AG10803 (cell line): ENCODE measurements at places on chromosomes 2 and 18.
A peak's percentile ranks its signal among the peaks of the same experiment; 100 is the strongest.

GRCh38 chr2:105129722-105130232, 91.9 kb downstream of the MRPS9 start:
- no peak for DNase-seq

DNA sequence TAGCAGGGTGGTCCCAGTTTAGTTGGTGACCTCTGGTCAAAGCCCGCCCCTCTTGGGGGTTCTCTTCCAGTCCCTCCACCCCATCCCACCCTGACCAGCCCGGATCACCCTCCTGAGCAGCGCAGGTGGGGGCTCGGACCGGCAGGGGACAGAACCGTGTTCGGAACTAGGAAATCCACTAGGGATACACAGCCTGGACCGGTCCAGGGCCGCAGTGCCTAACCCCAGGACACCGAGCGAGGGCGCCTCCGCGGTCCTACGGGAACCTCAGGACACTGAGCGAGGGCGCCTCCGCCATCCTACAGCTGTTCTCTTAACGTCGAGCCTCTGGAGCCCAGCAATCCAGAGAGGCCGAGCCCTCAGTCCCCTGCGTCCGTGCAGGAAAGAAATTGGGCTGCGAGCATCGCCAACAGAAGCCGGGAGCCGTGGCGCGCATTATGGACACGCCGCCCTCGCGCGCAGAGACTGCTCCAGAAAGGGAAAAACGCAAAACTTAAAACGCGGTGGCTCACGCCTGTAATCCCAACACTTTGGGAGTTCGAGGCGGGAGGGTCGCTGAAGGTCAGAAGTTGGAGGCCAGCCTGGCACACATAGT, 8.5 kb downstream of the RAX start:
- no peak for DNase-seq

- no peak for DNase-seq
These were observed 19.5 kb upstream of the DCDC2C start for GRCh38 chr2:3683748-3684454.

DNA sequence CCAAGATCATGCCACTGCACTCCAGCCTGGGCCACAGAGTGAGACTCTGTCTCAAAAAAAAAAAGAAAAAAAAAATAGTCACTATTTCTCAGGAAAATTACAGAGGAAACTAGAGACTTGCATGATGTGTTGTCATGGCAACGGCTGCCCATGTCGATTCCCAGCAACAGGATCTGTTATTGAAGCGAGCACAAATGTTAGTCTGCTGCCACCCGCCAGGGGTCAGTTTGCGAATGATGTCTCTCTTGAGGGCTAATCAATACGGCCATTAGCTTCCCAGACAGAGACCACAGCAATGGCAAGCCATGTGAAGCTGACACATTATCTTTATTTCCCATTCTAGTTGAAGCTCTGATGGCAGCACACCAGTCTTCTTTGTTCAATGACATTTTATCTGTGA, 32.4 kb upstream of the ACYP2 start:
- DNase-seq, result peak; percentile 20

GRCh38 chr18:9839853-9840252, 45.9 kb upstream of the TXNDC2 start:
- no peak for DNase-seq

DNA sequence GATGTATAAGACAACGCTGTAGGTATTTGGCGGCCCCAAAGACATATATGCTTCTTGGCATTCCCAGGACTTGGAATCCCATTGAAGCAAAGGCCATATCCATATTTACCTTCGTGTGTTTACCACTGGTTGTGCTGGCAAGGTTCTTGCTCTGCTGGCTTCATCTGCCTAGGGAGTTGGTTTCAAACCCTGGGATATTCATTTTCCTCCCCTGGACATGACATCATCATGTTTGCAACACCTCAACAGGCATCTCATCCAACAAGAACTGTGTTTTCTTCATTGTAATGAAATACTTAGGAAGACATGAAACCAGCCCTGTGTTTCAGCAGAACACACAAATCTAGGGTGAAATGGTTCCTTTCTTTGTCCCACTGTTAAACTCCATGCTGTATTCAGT, 77.9 kb upstream of the PHLPP1 start:
- no peak for DNase-seq

GRCh38 chr18:50138181-50139064, 56.5 kb downstream of the MYO5B start:
- peak; percentile 7 for DNase-seq

- peak; percentile 11 for DNase-seq
These were observed 224.8 kb downstream of the NUP35 start for GRCh38 chr2:183349091-183349490.

DNA sequence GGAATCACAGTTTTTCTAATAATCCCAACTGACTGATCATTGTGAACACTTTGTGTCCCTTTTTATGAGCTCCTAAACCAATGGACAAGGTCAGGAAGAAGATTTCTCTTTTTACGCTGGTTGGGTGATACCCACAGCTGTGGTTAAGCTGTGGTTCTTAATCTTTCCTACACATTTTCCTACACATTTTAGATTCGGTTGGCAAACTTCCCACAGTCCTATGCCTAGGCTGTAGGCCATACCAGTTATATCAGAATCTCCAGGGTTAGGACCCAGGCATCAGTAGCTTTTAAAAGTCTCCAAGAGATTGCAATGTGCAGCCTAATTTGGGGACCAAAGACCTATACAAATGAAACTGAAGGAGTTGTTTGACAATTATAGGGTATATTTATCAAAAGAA, 203.0 kb downstream of the SP3 start:
- no peak for DNase-seq

DNA sequence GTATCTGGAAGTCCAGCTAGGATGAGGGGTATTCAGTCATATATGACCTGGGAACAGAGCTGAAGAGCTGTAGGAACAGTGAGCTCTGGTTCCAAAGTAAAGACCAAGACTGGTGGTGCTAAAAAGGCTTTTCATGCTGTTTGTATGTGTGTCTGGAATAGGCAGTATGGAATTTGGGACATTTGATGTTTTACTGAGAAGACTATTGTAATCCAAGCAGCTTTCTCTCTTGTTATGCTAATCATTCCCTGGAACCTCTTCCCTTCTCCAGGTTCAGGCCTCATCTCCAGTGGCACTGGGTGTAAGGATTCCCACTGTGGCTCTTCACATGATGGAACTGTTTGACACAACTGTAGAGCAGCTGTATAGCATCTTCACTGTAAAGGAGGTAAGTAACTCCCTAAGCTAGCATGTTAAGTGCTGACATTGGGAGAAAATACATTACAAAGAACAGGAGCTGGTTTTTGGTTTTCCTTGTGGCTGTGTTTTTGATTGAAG, 23.3 kb downstream of the C2orf74 start:
- no peak for DNase-seq

DNA sequence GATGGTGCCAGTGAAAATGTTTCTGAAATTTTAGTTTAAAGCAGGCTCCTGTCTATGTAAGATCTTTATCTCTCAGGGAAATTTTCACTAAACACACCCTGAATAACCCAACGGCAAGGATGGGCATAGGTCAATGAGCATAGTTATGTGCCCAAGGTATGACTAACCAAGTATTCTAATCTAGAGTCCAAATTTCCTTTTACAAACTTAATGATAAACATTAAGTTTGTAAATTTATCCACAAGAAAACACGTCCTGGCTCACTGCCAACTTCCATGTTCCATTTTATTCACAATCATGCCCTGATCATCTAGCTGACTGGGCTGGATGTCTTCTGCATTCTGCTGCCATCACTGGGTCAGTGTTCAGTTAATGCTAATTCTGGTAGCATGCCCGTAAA, 151.2 kb downstream of the SRBD1 start:
- DNase-seq, result no peak

DNA sequence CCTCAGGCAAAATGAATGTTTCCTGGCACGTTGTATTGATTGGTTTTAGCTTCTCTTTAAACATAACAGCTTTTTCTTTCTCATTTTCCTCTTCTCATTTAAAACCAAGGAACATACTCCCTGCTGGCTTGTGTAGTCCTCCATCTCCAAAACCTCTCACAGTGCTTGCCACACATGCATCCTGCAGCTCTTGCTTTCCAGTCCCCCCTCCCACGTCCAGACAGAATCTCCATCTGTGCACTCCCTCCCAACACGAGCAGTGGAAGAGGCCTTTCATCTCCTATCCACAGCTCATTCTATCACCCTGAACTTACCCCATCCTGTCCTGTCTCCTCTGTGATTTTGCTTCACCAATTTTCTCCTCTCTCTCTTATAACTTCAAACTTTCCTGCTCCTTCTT, 99.6 kb upstream of the THSD7B start:
- no peak for DNase-seq

DNA sequence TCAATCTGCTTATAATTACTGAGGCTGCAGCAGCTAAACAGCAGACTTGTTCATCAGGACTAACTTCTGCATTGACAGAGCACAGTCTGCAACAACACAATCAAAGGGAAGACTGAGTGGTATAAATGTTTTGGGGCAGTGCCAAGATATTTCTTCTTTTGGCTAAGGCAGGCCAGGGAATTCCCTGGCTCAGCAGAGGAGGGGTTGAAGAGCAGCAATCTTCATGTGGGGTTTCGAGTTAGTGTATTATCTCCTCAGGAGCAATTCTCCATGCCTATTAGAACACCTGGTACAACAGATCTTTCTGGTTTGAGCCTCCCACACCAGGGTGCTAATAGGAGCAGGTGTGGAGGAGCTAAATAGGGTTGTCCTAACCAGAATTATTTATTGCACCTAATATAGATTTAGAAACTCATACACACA, 103.0 kb upstream of the STK17B start:
- DNase-seq, result peak; percentile 55

- no peak for DNase-seq
These were observed 345.3 kb downstream of the ZNF516 start for GRCh38 chr18:76149734-76150133.

- no peak for DNase-seq
These were observed 173.1 kb downstream of the RNF152 start for GRCh38 chr18:61719671-61720070.

- peak; percentile 35 for DNase-seq
These were observed 297.9 kb upstream of the MMADHC start for GRCh38 chr2:149885468-149885867.

- DNase-seq, result peak; percentile 41
These were observed 386.9 kb downstream of the FIGN start for GRCh38 chr2:163348857-163349380.

GRCh38 chr2:160224060-160224459, 24.0 kb upstream of the ITGB6 start:
- DNase-seq, result peak; percentile 93

DNA sequence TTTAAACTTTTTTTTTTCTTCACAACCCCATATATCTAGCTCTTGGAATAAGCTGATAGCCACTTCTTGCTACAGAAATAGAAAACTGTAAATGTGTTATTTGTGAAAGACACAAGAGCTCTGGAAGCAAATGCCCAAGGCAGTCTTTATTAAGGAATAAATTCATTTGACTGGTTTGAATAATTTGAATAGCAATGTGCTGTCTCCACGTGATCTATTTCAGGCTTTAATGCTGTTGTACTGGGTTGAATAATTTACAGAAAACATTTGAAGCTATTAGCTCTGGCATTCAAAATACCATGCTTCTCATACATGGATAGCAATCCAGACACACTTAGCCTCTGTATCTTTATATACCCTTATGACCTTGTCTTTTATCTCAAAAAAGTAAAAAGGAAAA, 366.7 kb upstream of the KCNJ3 start:
- no peak for DNase-seq

DNA sequence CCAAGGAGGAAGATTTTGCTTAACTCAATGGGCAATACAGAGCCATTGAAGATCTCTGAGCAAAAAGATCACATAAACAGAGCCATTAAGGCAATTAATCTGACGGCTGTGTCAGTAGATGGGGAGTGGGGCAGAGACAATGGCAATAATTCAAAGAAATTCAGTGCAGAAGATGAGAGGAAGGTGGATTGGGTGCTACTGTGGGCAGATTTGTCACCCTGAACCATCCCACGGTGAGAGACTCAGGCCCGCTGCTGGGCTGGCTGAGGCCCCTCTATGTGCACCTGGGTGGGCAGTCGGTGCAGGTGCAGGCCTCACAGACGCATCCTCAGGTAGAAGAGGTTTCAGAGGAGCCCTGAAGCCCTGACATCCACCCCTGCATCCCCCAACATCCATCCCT, 458.6 kb downstream of the EIPR1 start:
- DNase-seq, result no peak

DNA sequence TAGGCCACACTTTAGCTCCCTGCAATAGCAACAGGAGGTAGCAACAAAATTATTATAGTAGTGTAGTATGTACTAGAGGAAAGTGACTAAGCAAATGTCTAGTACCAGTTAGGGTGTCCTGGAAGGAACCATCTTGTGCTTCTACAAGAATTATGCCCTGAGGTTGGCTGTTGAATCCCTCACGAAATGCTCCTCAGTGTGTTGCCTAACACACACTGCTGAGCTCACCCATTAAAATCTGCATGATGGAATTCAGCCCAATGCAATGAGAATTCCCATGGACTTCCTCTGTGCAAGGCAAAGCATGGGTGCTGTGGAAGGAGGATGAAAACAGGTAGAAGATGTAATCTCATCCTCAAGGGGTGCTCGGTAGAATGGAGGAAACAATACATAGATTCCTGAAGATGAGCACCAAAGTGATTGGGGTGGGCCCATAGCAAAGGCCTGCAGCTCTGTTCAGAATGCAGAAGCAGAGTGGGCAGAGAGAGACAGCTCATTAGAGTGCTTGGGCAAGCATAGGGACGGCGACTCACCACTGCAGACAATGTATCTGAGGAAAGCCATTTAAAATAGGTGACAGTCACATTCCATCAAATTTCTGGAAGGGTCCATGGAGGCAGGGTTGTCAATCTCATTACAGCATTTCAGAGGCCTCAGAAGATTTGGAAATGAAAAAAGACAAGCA, 1.2 kb upstream of the UGT1A7 start:
- no peak for DNase-seq

DNA sequence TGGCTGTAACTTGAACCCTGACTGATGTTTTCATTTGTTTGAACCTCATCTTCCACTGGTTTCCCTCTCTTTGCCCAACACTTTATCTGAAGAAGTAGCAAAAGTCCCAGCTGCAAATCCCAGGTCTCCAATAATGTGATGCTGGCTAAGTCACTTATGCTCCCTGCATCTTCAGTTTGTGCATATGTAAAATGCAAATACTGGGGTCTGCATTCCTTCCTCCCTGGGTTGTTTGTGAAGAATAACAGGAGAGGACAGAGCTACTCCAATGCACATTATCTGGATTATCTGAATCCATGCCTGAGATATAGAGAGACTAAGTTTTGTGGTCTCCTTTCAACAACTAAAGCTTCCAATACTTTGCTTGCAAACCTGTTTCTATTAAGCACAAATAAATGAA, 22.2 kb downstream of the KIAA2012 start:
- no peak for DNase-seq

- DNase-seq, result no peak
These were observed 115.4 kb upstream of the CCDC195 start for GRCh38 chr2:224831530-224831929.
